ENCODE measurements at places on chromosomes 16 and 17. TPM values are rescaled to one million over a fixed set of nuclear protein-coding genes. Genes with fewer than 3 reads are reported as not detected.

The CCL16 gene
- not detected for total RNA-seq

The TP53TG3F gene
- total RNA-seq: not detected

The CCL4 gene
- not detected for total RNA-seq

The CHST6 gene
- 2.4 TPM for total RNA-seq

The C1QTNF8 gene
- 0.20 TPM for total RNA-seq

The ITGAX gene
- not detected for total RNA-seq

The CRYBA1 gene
- not detected for total RNA-seq

The TPSB2 gene
- total RNA-seq: not detected

The AOC2 gene
- total RNA-seq: 3.0 TPM

The STUB1 gene
- total RNA-seq: 72.5 TPM

The CIITA gene
- 0.20 TPM for total RNA-seq

The MSLN gene
- 5.7 TPM for total RNA-seq

The FNDC8 gene
- not detected for total RNA-seq

- DNase-seq: no peak
These were observed 1.5 kb upstream of the OSGIN1 start for GRCh38 chr16:83951544-83951943.

GRCh38 chr16:58411736-58412614, 19.7 kb downstream of the GINS3 start:
- no peak for DNase-seq

- no peak for DNase-seq
These were observed 174.3 kb upstream of the NLRP1 start for GRCh38 chr17:5758651-5759050.

- no peak for DNase-seq
These were observed 220.1 kb downstream of the FOXL1 start for GRCh38 chr16:86798247-86799041.

DNA sequence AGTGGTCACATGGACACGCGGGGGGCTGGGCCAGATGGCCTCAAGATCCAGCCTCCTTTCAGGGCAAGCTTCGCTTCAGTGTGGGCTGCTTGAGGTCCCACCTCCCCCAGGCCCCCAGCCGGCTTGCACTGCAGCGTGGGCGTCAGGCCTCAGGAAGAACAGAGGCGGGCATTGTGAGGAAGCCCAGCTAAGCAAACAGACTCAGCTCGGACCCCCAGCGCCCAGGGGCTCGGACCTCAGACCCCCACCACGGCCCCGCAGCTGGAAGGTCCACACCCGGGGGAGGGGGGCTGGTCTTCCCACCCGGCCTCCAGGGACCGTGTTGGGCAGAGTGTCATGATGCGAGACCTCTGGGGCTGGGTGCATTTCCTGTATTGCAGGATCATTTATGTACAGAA, 24.7 kb upstream of the ZNF469 start:
- no peak for DNase-seq

GRCh38 chr16:86762095-86762494, 183.7 kb downstream of the FOXL1 start:
- no peak for DNase-seq

DNA sequence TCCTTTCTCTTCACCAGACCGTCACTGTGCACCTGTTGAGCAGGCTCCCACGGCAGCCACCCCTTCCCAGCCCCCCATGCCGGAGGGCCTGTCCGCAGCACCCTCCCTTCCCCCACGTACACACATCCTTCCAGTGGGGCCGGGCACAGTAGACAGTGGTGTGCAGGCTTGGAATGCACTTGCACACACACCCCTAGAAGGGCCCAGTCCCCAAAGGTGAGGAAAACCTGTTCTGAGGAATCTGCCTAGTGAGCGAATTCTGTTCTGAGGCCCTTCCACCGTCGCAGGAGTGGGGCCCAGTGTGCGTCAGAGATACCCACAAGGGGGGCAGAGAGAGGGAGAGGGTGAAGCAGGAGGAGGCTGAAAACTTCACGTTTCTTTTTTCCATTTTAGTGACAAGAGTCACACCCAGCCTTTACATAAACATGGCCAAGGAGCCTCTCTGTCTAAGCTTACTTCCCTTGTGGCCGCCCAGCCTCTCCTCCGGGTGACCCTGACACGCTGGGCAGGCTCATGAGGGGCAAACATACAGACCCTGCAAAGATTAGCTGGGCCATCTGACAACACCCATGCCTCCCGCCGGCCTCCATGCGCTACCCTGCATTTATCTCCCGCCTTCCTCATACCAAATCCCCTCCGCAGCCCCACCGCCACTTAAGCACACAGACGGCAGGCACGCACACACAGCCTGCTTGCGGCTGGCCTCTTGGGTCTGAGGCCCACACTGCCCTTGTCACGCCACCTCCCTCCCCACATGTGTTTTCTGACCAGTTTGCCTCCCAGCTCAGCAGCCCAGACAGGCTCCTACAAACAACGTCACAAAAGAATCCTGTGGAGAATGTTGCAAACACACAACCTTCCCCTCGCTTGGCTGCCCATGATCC, 1.8 kb downstream of the ZBTB4 start:
- DNase-seq: peak; percentile 74

DNA sequence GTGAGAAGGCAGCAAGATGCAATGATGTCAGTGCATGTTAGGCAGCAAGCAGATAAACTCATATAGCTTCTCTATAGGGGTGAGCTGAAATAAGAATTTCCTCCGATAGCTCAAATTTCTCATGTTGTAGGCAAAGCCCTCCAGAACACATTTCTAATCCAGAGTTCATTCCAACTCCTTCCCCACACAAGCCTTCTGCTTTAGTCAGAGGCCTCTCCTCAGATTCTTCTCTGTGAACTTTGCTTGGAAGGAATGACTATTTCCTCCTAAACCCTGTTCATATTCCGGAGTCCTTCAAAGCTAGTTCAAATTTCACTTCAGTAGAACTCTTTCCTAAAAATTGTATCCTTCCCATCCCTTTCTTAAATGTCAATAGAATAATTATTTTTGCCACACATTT, 144.8 kb downstream of the KCNJ2 start:
- no peak for DNase-seq

DNA sequence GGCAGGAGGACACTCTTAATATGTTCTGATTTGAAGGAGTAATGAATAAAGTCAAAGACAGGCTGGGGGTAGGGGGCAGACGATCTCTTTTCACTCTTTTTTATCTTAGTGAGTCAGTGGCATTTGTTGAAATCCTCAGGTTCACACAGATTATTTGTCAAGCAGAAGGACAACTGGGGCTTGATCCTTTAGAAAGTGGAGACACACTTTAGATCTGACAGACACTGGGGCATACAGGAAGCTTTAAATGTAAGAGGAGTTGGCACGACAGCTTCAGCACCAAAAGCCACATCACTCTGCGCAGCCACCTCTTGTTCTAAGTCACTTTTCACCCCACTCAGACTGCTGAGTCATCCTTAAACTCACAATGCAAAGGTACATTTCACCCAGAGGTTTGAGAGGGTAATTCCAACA, 121.5 kb downstream of the STXBP4 start:
- no peak for DNase-seq

GRCh38 chr17:6924208-6924607, 71.6 kb upstream of the ALOX12 start:
- DNase-seq: no peak

- no peak for DNase-seq
These were observed 147.4 kb downstream of the TMEM132E start for GRCh38 chr17:34726536-34727384.

GRCh38 chr17:7713782-7714181, 3.8 kb upstream of the DNAH2 start:
- no peak for DNase-seq

DNA sequence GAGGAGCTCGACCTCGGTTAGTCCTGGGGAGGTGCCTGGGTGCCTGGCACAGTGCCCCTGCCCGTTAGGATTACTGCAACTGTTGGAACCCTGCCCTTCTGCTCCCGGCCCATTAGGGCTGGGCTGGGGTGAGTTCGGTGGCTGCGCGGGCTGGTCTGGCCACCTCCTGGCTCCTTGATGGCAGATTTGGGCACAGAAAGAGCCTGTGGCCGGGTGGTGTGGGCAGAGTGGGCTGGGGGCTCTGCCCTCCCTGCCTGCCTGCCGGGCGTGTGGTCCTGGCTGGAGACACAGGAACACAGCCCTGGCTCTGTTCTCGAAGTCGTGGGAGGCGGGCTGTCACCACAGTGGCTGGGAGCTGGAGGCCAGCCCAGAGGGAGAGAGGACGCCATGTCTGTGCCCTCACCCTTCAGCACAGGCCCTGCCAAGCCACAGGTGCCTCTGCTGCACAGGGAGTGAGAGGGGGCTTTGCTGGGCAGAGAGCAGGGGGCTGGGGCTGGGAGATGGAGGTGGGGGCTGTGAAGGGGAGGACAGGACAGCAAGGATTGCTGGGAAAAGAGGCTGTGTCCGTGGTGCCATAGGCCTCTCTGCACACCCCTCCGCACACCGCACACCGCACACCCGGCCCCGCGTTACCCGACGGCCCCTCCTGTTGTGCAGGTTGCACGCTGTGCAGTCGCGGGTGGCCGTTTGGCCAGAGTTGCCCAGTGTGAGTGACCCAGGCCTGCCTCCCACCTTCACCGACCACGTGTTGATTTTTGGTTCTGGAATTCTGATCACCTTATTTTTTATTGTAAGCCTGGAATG, 236.6 kb upstream of the GSE1 start:
- DNase-seq: no peak

GRCh38 chr17:6913608-6914443, 82.0 kb upstream of the ALOX12 start:
- DNase-seq: peak; percentile 67

GRCh38 chr16:3734758-3735221, 17.5 kb upstream of the TRAP1 start:
- DNase-seq: no peak

GRCh38 chr16:11182411-11182810, 73.6 kb downstream of the SOCS1 start:
- no peak for DNase-seq

DNA sequence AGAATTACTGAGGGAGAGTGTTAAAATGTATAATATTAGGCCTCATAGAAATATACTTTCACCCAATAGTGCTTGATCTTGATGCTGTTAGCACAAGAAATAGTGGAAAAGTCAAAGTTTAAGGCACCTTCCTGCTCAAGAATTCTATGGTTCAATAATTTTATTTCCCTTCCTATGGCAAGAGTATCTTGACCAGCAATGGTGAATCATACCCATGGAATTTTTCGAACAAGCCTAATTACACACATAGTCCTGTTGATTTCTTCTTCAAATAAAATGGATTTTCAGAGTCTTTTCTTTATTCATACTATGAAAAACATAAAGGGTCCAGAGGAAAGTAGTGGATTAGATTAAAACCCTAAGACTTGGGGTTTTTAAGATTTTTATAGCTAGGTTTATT, 810.6 kb downstream of the CDH11 start:
- no peak for DNase-seq

- DNase-seq: no peak
These were observed 7.5 kb downstream of the NATD1 start for GRCh38 chr17:21245639-21246084.

DNA sequence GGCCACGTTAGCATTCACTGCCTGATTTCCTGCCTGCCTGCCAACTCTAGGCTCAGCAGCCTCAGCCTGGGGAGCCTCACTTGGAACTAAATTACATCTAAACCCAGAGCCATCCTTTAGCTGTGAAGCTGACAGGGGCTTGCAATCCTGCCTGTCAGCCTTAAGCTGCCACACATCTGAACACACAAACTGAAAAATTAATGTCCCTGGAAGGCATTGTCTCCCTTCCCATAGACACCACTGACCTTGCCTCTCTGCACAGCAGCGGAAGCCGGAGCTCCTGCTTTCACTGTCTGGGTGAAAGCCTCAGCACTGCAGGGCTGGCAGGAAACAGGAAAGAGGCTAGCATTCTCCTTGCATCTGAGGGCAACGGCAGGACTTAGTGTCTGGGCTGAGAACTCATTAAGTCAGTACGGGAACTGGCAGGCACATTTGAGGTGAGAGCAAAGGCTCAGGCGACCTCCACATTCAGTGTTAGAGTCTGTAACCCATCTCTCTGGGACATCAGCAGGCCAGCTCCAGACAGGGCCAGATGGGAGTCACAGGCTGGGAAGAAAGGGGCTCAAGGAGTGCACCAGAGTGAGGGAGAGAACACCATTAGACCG, 452.4 kb upstream of the C16orf82 start:
- DNase-seq: no peak

- DNase-seq: no peak
These were observed 1334.8 kb downstream of the CDH11 start for GRCh38 chr16:63787014-63787413.

DNA sequence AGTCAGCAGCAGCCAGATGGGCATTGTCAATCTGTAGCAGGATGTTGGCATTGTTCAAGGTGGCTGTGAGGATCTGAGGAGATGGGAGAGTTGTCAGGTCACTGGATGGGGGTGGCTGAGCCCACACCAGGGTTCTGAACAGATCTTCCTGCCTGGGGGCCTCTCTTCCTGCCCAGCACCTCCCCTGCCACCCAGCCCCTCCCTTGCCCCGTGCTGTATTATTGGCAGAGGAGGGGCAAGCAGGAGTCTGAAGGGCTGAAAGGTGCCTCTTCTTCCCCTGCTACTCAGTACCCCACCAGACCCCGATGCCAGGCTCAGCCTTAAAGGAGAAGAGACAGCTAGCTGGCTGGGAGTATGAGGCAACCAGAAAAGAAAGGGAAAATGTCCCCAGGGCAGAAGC, 93.0 kb downstream of the GOSR1 start:
- no peak for DNase-seq

DNA sequence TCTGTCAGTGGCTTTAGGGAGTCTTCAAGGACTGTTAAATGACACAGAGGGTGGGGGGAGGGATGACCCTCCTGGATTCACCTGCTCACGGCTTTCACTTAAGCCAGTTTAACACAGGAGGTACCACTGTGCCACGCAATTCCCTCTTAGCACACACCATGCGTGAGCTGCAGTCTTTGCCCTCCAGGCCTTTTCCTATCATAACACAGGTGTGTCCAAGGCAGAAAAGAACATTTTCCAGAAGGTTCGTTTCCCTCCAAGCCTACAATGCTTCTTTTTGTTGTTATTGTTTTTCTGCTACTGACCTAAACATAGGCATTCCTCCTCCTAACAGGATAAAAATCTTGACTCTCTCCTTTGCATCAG, 1.1 kb downstream of the ZFHX3 start:
- DNase-seq: no peak

DNA sequence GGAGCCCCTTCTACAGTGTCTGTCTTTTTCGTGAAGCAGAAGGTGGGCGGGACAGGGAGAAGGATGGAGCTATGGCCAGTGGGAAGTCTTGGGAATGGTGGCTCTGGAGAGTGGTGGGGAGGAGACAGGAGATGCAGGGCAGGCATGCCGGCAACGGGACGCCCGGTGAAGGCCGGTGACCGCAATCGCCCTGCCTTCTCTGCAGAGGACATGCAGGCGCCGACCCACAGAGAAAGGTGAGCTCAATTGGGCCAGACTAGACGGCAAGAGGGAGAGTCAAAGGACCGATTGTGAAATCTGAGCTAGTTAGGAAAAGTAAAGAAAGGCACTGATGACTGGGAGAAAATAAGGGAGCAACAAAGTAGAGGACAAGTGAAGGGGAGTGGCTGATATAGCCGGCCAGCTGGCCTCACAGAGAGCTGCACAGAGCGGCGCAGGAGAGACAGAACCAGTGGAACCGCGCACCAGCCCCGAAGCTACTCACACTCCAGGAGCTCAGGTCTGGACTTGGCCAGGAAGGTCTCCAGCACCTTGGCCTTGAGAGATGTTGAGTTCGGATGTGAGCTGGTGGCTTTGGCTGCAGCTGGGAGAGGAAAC, 18.9 kb downstream of the TRIM25 start:
- DNase-seq: no peak
